ENCODE measurements at places on chromosomes 2 and 18.

GRCh38 chr18:72652990-72653593, 109.0 kb upstream of the CBLN2 start:
- peak; percentile 16 for DNase-seq

GRCh38 chr2:196362973-196363549, 191.7 kb upstream of the STK17B start:
- no peak for DNase-seq

DNA sequence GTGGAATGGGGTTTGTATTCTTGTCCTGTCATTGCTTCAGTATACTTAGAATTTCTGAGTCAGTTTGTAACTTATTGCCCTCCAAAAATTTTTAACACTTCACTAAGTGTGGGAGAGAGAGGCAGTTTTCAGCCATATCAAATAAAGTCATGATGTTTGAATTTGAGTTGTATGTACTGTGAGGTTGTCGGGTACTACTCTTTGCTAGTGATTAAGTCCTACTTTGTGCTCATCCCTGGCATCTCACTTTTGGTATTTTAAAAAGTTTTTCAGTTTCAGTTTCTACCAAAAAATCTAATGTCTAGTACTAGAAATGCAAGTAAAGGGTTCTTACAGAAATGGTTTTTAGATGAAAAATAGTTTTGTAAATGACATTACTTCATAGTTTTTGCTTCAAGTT, 40.7 kb downstream of the EIF5B start:
- DNase-seq, result no peak

DNA sequence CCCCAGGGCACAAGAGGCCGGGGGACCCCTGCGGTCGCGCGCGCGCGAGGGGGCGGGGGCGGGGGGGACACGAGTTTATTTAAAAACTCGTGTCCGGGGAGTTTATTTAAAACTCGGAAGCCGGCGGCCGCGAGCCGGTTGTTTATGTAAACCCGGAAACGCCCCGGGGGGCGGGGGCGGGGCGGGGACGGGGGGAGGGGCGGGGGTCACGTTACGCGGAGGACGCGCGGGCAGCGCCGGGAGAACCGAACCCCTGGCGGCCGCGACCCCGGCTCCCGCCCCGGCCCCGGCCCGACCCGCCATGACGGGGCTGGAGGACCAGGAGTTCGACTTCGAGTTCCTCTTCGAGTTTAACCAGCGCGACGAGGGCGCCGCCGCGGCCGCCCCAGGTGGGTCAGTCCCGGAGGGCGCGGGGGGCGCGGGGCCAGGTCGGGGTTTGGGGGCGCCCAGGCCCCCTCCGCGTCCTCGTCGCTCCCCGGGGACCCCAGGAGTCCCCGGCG, 4.4 kb downstream of the NFATC1 start:
- peak; percentile 65 for DNase-seq

DNA sequence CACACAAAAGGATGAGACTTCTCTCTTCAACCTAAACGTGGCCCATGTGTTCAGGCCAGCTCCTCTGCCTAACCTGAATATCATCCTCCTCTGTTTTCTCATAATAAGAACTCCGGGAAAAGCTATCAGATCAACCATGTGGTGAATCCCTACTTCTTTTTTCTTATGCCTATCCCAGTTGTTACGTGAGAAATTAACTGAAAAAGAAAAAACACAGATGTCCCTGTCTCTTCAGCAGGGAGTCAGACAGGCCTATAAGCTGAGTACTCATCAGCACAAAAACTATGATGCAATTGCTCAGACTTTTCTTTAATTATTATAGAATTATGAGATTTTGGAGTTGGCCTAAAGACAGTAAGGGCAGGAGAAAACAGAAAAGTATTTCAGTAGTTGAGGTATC, 613.0 kb upstream of the FSHR start:
- DNase-seq, result no peak

DNA sequence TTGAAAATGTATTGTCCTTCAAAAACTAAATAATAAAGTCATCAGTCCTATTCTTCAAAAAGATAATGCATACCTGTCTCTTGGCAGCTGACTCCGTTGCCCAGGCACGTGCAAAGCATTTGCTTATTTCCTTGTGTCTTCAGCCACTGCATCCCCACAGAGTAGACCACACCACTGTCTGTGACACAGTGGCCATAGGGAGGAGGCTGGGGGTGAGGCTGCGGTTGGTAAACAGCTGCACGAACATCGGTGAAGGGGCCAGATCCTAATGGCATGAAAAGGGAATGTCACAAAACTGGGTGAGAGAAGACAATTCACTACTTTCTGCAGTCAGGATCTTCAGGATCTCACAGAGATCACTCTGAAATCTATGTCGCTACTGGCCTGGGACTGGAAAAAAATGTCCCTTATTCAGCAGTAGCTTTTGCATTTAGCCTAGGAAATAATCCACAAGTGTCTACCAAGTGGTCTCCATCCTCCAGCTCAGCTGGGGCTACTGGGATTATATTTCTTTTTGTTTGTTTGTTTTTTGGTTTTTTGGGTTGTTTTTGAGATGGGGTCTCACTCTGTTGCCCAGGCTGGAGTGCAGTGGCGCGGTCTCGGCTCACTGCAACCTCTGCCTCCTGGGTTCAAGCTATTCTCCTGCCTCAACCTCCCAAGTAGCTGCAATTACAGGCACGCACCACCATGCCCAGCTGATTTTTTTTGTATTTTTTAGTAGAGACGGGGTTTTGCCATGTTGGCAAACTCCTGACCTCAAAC, 10.7 kb downstream of the FN1 start:
- DNase-seq, result no peak

DNA sequence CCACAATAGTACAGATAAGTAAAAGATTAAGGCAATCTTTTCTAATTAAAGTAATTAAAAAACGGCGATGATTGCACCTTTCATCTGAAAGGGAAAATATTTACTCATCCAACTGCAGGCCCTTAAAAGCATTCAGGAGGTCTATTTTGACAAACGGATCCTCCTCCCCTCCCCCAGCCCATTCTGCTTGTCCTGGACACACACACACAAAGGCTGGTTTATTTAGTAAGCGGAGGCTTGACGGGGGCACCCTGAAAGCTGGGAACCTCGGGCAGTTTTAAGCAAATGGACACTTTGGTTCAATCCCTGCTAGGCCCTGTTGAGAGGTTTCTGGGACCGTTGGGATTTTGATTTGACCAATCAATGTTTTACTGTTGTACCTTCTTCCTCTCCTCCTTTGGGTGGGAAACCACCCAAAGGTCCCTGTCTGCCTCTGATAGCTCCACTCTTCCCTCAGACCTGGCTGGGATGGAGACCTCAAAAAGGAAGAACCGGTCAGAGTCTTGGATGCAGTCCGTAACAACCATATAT, 135.8 kb upstream of the HAAO start:
- DNase-seq, result no peak

DNA sequence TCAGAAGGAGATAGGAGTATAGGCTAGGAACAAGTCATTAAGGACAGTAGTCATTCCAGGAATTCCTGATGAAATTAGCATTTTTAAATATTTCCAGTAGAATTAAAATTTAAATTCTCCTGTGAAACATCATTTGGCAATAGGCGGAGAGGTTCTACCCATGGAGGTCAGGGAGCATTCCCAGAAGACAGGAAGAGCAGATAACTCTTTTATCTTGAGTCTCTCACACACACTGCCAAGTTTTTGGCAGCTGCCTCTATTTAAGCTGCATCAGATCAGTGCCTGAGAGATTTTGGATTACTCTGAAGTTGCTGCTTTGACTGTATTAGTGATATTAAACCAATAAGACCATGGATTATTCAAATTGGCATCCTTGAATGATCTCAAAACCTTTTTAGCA, 714.7 kb downstream of the EPHA4 start:
- no peak for DNase-seq

GRCh38 chr2:222909286-222909685, 48.5 kb downstream of the ACSL3 start:
- peak; percentile 15 for DNase-seq

GRCh38 chr2:102636283-102636907, 17.0 kb downstream of the SLC9A2 start:
- DNase-seq, result no peak

GRCh38 chr2:105895990-105896764, 151.5 kb downstream of the NCK2 start:
- no peak for DNase-seq

DNA sequence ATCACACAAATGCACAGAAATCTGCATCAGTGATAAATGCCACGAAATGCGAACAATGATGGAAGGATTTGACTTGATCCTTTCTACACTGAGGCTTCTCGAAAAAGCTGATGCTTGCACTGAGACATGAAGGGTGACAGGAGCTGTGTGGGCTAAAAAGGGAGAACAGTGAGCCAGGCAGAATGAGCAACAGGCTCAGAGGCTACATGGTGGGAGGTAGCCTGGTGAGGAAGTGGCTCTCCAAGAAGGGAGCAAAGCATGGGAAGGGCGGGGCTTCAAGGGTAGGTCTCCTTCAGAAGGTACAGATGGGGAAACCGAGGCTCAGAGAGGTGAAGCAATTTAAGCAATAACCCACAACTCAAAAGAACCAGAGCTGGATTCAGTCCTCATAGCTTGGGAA, 82.4 kb downstream of the TRIM43 start:
- no peak for DNase-seq

DNA sequence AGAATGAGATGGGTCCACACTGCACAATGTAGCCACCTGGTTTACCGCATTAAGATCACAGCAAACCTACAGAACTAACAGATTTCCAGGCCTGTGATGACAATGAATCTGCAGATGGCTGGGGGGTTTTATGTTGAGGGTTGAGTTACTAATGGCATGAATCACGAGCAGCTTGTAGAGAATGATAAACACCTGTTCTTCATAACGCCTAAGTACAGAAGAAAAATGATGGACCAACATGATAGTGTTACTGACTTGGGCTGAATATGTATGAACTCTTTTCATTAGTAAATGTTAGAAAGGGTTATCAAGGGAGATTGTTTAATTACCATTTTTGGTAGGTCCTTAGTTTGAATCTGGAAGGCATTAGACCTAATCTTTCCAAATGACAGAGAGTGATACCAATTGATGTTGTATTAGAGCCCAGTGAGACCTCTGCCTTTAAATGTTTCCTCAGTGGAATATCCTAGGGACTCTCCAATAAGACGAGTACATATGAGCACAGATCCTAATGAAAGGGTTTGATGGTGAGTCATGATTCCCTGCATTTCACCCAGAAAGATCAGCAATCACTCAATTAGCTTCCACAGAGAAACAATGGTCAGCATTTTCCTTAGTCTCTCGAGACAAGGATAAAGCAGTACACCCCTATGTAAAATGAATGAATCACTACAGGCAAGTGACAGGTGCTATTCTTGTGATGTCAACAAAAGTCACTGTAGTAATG, 243.8 kb downstream of the DLGAP1 start:
- no peak for DNase-seq
